ENCODE measurements at places on chromosomes 4 and X.

DNA sequence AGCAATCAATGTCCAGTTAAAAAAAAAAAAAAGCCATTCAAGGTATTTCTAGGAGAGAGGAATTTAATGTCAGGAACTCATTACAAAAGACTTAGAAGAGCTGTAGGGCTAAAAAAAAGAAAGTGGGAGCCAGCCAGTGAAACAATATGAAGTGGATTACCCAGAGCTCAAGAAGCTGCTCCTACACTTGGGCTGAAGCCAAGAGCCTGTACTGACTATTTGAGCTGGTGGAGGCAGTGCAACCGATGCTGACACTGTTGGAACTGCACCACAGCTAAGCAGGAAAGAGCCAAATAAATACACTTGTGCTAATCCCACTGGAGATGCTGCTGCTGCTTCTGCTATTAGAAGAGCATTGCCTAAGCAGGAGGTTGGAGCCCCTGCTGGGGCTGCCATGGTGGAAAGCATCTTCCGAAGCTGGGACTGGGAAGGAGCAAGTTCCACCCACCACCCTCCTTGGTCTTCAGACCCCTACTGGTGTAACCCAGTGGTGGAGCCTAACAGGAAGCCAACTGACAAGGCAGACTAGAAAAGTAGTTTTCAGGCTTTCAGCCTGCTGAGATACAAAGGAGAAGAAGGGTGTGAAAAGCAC lies 65.4 kb downstream of the CXXC4 start:
- no peak for DNase-seq

- DNase-seq, result no peak
Measured at GRCh38 chr4:150569384-150569987, 12.5 kb upstream of the MAB21L2 start.

GRCh38 chr4:113851816-113852215 lies 90.3 kb upstream of the CAMK2D start:
- DNase-seq, result no peak

DNA sequence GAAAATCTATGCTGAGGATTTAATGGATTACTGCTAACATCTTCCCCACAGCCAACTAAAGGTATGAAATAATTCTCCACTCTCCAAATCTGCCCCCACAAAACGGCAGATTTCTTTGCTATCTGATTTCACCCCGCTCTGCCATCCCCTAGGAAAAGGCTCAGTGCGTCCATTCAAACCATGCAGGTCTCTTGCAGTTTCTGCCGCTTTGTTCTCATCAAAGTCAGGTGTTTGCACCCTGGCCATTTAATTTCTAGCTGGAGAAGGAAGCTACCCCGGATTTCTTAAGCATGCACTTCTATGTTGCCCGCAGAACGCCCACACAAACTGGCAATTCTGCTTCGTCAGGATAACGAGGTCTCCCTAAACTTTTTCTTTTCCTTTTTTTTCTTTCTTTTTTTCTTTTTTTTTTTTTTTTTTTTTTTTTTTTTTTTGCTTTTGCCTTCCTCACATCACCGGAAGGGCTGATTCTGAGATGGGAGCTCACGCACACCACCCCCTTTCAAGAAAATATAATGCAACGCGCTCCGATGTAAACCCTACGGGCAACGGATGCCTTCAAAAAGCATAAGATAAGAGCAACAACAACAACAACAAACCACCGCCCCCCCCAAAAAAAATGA lies 3.3 kb downstream of the NLGN4X start:
- no peak for DNase-seq

GRCh38 chr4:128825226-128825625 lies 15.7 kb downstream of the JADE1 start:
- DNase-seq, result no peak

DNA sequence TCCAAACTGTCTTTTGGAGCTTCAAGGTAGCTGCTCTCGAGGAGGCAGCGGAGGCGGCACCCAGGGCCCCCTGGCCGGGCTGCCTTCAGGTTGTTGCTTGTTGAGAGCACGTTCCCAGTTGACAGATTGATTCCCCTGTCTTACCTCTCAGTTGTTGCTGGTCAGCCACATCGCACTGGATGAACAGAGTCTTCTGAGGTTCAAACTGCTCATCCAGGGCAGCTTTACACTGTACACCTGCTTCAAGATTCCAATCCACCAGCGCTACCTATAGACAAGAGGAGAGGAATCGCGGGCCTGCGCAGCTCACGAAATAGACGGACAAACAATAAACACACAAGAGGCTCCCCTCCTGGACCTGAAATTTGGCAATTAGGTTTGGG lies 497 bp downstream of the HPGD start:
- no peak for DNase-seq

GRCh38 chrX:154761977-154762536 lies 607 bp upstream of the DKC1 start:
- DNase-seq, result no peak

DNA sequence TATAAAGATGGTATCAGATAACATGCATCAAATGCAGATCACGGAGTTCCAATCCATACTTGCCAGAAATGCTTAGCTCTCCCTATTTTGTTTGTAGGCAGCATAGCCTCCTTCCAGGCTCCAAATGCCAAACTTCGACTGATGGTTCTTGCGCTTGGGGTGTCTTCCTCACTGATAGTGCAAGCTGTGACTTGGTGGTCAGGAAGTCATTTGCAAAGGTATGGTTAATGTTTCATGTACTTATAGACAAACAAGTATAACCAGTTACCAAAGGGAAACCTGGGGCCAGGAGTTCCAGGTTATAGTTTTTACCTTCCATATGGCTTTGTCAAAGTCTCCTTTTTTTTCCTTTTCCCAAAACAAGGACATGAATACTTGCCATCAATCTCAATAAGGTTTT lies 5.3 kb downstream of the CWH43 start:
- DNase-seq, result no peak

DNA sequence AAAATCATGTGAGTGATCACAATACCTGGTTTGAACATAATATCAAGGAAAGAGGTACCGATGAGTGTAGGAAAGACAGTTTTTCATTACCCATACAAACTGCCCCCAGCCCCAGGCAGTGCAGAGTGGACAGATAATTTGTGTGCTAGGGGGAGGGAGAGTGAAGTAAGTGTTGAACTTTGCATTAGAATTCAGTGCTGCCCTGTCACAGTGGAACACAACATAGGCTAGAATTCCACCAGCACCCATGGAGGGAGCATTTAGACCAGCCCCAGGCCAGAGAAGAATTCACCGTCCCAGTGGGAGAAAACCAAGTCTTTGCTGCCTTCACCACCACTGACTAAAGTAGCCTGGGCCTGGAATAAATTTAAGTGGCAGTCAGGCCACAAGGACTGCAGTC lies 107.3 kb downstream of the SCLT1 start:
- no peak for DNase-seq

DNA sequence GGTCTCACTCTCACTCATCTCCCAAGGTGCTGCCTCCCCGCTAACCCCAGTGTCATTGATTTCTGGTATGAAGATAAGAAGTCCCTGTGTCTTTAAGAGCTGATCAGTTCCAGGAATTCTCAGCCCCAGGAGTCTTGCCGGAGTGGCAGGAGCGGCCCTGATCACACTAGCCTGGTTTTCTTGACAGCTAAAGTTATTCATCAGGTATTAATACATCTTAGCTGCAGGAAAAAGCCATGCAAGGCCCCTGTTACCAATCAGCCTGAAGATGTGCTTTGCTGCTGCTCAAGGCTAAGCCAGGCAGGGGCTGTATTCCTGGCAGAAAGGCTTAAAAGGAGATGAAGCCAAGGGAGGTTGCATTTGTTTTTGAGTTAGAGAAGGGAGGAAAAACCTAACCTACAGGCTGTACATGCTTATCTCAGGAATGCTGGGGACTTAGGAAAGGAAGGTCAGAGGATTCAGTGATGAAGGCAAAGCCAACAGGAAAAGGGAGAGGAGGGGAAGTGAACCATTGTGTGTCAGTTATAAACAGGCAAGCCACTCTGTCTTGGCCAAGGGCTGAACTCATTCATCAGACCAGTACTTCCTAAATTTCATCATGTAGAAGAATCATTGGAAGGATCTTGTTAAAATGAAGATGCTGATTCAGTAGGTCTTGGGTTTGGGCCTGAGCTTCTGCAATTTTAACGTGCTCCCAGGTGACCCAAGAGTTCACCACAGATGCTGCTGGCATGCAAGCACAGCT lies 8.6 kb downstream of the SRPX start:
- no peak for DNase-seq

DNA sequence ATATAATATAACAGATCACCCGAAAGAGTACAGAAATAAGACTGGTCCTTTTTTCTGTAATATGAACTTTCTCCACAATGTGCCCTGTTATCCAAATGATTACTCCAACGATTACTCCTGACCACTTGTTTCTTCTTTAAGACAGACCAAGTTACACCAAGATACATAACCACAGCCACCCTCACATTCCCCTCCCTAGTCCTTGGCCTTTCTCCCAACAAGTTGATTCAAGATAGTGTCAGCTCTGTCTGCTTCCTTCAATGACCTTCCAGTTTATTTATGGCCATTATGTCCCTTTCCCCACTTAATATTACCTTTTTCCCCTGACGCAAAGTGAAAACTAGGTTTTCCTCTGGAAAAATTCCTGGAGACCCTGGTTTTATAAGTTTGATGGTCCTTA lies 397.2 kb downstream of the FAM47B start:
- no peak for DNase-seq

DNA sequence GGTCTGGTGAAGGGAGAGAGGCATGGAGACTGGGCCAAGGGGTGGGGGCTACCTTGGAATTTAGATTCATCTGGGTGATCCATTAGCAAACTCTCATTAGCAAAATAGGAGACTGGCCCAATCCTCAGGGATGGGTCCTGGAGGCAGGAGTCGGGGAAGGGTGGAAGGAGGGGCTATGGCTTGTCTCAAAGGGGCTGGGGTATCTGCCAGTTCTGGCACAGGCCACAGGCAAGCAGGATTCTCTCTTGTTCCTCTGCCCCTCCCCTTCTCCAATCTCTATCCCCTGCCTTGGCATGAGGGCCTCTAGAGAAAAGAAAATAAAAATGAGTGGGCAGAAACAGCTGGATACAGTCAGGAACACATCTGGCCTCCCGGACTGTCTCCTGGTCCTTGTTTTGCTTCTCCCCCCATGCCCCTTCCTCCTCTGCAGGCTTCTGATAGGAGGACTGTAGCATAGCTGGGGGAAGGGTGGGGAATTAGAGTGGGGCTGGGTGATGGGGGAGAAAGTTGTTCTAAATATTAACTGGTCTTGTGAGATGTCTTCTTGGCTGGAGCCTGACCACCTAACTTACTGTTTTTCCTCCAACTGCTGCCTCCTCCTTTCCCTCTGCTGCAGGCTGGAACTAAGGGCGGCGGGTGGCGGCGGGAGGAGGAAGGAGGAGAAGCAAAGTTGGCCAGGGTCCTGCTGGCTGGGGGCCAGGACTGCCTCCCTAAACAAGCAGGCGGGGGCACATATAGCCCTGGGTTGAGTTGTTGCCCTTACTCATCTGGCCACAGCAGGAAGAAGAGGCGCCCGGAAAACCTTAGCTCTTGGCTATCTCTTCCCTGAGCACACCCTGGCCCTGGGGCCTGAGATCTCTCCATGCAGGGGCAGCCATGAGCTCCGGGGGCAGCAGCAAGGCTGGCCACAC lies 53.3 kb upstream of the LAS1L start:
- DNase-seq, result no peak

- no peak for DNase-seq
Measured at GRCh38 chrX:154515090-154515965, 704 bp downstream of the FAM3A start.

GRCh38 chr4:76540486-76540885 lies 105.5 kb downstream of the SHROOM3 start:
- no peak for DNase-seq

- no peak for DNase-seq
Measured at GRCh38 chr4:122810669-122811068, 16.0 kb upstream of the FGF2 start.

DNA sequence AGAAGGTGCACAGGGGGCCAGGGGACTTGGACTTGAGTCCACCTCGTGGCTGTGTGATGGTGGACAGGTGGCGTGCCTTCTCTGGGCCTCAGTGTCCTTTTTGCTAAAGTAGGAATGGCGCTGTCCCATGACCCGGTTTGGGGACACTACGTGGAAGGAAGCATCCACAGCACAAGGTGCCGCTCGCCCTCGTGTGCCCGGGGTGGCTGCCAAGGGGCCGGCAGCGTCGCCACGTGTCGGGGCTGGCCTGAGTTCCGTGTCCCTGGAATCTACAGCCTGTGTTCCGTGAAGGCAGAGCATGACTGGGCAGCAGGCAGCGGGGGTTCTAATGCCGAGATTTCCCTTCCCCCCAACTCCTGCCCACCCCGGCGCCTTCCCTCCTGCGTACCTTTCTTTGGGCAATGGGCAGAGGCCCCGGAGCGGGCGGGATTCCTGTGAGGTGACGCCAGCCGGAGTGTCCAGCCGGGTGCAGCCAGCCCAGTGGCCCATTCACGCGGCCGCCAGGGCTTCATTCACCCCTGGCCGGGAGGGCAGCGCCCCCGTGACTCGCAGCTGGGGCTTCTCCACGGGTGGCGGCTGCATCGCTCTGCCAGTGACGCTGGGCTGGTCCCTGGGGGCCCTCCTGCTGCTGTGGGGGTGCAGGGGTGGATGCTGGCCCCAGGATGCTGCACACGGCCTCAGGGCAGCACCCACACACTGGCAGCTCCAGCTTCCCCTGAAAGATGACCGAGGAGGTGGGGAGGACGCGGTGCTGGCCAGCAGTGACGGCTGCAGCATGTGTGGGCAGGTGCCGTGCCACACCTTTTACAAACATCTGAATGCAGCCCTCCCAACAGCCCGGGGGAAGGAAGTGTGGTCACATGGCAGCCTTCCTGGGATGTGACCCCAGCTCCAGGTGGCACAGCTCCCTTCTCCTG lies 21.2 kb downstream of the DOK7 start:
- no peak for DNase-seq

GRCh38 chr4:75370576-75370975 lies 143.6 kb downstream of the RCHY1 start:
- no peak for DNase-seq

DNA sequence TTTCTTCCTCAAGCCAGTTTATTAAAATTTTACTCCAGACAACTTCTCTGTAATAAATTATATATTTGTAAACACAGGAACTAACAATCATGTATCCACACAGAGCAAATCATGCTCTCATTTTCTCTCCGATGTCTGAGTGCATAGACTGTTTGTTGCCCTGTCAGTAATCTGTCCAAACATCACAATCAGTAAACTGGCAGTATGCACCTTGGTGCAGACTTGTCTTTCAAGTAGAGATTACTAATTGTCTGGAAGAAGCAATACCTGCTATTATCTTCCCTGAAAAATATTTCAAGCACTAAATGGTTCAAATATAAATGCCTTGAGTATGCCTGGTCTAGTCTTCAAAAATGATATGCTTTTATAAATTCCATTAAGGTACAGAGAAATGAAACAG lies 1260.9 kb downstream of the C4orf33 start:
- no peak for DNase-seq

DNA sequence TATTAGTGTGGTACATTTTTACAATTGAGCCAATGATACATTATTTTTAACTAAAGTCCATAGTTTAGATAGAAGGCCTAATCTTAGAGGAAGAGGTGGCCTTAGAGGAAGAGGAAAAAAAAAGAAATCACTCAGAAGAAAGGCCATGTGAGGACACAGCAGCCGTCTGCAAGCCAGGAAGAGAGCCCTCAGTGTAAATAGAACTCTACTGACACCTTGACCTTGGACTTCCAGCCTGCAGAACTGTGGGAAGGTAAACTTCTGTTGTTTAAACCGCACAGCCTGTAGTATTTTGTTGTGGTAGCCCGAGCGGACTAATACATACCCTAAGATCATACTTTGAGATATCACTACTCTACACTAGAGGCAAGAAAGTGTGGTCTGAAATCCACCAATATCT lies 5.1 kb upstream of the KCNIP4 start:
- no peak for DNase-seq

- DNase-seq, result no peak
Measured at GRCh38 chr4:3307060-3307459, 14.2 kb downstream of the RGS12 start.

- no peak for DNase-seq
Measured at GRCh38 chr4:1948892-1949436, 59.8 kb downstream of the NELFA start.

- DNase-seq, result no peak
Measured at GRCh38 chr4:142824368-142824767, 21.7 kb downstream of the INPP4B start.

All from stimulated activated CD4-positive, alpha-beta T cell treated with anti-CD3 and anti-CD28 coated beads, Interleukin-12 subunit alpha, Interleukin-12 subunit beta, amount 100 ng/mL, for 48 hours (primary cell).